ENCODE measurements at places on chromosomes 1 and 21.

- DNase-seq, result no peak
These were observed 1.4 kb downstream of the SLC9A1 start for GRCh38 chr1:27153549-27153886.

GRCh38 chr1:196098000-196098399 is 510.2 kb downstream of the KCNT2 start:
- DNase-seq, result no peak

DNA sequence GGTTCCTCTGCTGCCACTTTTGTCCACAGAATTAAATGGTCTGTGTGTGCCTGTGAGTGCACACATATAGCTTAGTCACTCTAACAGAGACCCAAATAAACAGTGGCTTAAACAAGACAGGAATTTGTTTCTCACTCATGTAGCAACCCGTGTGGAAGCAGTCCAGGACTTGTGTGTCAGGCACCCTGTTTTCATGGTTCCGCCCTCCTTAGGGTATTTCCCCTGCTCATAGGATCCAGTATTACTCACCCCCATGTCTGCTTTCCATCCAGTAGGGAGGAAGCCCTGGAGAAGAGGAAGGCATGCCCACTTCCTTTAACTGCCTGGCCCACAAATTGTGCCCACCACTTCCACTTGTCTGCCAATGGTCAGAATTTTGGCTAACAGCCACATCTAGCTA is 41.3 kb upstream of the TACSTD2 start:
- peak; percentile 97 for DNase-seq

GRCh38 chr1:156945881-156946661 is 25.6 kb downstream of the LRRC71 start:
- DNase-seq, result no peak

DNA sequence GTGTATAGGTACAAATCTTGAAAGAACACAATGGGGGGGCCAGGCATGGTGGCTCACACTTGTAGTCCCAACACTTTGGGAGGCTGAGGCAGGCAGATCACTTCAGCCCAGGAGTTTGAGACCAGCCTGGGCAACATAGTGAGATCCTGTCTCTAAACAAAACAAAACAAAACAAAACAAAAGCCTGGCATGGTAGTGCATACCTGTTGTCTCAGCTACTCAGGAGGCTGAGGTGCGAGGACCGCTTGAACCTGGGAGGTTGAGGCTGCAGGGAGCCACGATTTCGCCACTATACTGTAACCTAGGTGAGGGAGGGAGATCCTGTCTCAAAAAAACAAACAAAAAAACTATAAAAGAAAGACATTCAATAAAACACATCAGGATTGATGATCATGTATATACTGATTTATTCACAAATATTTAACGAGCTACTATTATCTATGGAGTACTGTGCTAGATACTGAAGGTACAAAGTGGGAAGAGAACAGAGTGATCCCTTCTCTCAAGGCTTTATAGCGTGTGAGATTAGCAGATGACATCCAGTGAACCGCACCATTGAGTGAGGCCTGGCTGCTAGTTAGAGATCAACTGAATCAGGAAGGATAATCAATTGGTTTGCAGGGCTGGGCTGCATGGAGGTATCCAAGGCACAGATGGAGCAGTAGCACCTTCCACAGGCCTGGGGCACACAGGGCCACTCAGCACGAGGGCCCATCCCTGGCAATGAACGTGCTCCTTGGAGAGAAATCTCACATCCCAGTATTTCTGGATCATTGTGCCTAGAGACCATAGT is 26.4 kb downstream of the ELF3 start:
- DNase-seq, result no peak

DNA sequence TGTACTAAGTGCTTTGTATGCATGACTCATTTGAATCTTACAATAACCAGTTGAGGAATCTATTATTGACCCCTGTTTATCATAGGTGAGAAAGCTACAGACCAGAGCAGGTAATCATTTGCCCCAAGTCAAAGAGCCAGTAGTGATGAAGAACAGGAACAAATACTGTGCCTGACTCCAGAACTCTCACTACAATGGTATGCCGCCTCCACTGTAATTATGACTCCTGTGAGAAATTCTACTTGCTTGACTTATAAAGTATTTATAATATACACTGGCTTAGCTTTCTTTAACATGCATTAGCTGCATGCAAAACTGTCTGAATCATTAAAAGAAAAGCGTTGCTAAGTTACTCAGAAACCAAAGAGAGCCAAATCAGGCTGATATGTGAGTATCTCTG is 92.6 kb downstream of the ZNF281 start:
- DNase-seq, result no peak

DNA sequence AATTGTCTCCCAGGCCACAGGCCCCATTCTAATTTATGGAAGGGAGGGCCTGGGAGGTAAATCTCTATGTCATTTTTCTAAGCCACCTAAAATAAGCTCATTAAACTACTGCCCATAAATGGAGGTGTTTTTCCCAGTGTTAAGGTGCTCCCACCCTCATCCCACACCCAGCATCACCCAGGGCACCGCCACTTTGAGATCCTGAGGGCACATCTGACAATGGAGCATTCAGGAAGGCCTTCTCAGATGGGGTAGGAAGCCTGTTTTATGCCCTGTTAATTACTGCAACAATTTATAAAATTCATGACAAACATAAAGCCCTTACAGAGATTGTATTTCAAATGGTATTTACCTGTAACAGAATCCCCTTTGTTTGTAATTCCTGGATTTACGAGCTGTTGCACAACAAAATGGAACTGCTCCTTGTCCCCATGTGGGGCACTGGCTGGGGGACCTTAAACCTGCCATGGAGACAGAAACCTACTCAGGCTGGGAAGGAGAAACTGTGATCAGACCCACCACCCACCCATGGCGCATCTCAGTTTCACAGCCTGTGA is 319.5 kb upstream of the USP24 start:
- no peak for DNase-seq

GRCh38 chr1:28417441-28417922 is 47.9 kb downstream of the PHACTR4 start:
- peak; percentile 32 for DNase-seq

All from inflammatory macrophage treated with lipopolysaccharide for 1 hour (primary cell).